Esophagus muscularis mucosa (tissue), 4 donors: ENCODE measurements at places on chromosomes 3 and 15. TPM values are rescaled to one million over a fixed set of nuclear protein-coding genes. Genes with fewer than 3 reads are reported as not detected.

DNA sequence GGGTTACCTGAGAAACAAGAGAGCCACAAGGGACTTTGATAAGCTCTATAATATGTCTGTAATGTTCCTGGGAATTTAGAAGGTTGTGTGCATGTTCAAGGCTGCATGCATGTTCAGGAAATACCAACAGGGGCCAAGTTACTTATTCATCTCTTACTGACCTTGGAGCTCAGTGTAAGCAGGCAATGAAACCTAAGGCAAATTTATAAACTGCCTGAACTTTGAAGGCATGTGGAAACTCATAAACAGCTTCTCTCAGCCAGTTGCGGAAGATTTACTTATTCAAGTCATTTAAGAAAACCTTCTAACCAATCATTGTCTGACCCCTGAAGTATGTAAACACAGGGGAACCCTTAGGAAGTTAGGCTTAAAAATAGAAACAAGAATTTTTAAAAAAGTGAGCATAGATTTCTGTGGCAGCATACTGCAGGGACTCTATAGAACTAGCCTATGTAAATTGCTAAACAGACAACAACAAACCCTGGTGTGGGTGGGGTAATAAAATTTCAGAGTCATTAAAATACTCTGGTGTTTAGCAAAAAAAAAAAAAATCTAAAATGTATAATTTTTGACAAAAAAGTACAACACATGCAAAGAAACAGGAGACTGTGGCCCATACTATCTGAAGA is 57.2 kb downstream of the SLC15A2 start:
- H3K27me3 ChIP-seq: no peaks in the 10 kb centered on the region
- H3K4me3 ChIP-seq: no peak overlapping the region
- no peak overlapping the region for H3K27ac ChIP-seq
- DNase-seq: no peak

Gene CSPG4
- total RNA-seq: 386 TPM

Gene DAZL
- total RNA-seq: not detected

DNA sequence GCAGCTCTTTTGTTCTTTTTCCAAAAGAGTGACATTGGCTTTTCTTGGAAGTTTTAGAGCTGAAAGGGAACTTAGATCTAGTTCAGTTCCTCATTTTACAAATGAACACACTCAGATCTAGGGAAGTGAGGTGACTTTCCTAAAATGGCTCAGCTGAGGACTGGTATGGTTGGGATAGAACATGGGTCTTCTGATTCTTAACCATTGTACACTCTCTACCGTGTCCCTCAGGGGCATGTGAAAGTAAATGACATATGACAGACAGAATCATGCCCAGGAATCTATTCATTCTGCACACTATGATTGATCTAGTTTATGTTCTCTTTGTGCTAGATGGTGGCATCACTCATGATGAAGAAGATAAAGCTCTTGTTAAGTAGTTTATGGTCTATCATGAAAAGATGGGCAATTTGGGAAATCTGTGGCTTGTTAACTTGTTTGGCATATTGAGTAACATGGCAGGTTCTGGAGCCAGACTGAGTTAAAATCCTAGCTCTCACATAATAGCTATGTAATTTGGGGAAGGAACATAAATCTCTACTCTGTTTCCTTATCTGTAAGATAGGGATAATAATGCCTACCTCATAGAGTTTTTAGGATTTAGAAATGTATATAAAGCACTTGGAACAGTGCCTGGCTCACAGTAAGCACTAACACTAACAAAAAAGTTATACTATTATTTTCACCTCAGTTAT is 30.9 kb downstream of the UBE2E1 start:
- H3K27me3 ChIP-seq: no peaks in the 10 kb centered on the region
- no peaks in the 10 kb centered on the region for H3K36me3 ChIP-seq
- no peak overlapping the region for H3K27ac ChIP-seq
- DNase-seq: no peak
- no peak overlapping the region for H3K4me3 ChIP-seq

DNA sequence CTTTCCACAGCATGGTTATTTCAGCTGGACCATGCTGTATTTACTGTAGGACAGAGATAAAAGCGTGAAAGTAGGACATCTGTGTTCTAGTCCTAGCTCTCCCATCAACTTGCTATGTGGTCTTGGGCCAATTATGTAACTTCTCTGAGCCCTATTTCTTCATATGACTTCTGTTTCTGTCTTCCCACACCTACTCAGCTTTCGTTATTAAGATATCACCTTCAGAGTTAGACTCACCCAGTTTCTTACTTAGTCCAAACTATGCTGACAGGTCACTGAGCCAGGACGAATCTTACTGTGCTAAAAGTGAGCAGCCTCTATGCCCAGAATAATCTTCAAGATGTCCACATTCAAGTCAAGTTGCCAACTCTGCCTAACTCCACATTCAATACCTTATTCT is 283.7 kb downstream of the IL5RA start:
- H3K27ac ChIP-seq: no peak overlapping the region
- no peak overlapping the region for H3K4me3 ChIP-seq
- DNase-seq: no peak
- H3K4me1 ChIP-seq: no peaks in the 10 kb centered on the region

DNA sequence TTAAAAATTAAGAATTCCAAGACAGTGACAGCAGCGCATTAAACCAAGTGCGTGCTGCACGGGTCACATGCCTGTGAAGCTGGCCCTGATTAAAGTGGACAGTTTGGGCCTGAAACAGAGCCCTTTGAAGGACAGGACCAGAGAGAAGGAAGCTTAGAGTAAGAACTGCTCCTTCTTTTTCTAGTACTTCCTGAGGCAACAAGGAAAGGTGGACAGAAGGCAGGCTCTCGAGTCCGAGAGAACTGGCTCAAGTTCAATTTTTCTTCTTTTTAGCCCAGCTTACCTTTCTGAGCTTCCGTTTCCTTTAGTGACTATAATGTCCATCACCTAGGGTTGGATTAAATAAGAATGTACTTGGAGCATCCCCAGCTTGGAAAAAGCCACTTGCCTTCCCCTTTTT is 26.9 kb downstream of the ANP32A start:
- H3K4me3 ChIP-seq: no peak overlapping the region
- H3K36me3 ChIP-seq: no peaks in the 10 kb centered on the region
- peaks cover 99% of the 10 kb centered on the region for H3K4me1 ChIP-seq
- H3K27ac ChIP-seq: no peak overlapping the region
- no peak for DNase-seq
- no peaks in the 10 kb centered on the region for H3K27me3 ChIP-seq

DNA sequence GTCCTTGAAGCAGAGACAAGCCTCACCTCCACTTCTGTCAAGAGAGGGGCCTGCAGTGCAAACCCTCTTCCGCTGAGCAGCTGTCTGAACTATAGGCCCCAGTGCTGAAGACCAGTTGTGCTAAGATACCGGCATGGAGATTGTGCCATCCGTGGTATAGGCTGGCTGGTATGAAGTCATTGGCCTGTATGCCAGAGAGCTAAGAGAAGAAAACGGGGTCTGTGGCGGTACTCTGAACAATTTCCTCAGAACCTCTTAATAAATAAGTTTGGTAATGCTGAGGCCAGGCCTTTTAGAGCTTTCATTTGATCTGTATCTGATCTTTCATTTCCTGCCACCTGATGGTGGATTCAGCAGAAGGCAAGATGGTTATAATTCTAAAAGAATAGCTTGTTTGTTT is 123.0 kb downstream of the LRIG1 start:
- no peak overlapping the region for H3K27ac ChIP-seq
- no peak overlapping the region for H3K4me3 ChIP-seq
- H3K4me1 ChIP-seq: peaks cover 19% of the 10 kb centered on the region
- peaks cover 64% of the 10 kb centered on the region for H3K36me3 ChIP-seq

Gene CLASP2
- 38.4 TPM for total RNA-seq

Gene TMEM108
- total RNA-seq: 12.1 TPM

DNA sequence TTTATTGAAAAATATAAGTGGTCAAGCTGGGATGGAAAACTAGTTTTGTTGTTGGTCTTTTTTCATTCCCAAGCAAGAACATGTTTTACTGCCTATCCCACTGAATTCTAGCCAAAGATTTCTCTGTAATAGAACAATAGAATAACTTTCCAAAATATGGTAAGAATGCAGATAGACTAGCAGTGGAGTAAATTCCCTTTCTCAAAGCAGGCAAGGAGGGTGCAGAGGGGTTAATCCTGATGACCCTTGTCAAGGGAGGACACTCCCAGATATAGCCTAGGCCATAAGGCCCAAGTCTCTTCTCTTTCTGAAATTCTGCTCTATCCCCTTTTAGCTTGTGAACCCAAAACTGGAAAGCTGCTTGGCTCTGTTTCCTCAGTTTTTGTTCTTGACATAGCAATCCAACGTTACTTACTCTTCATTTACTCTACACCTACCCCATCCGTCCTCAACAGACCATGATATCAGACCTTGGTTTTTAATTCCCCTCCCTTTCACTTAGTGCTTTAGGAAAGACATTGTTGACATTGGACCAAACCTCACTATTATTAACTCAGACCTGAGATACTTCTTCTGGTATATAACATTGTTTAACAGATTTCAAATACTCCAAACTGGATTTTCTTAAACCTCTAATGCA is 453.6 kb upstream of the THBS1 start:
- H3K4me3 ChIP-seq: no peak overlapping the region
- no peak for DNase-seq

DNA sequence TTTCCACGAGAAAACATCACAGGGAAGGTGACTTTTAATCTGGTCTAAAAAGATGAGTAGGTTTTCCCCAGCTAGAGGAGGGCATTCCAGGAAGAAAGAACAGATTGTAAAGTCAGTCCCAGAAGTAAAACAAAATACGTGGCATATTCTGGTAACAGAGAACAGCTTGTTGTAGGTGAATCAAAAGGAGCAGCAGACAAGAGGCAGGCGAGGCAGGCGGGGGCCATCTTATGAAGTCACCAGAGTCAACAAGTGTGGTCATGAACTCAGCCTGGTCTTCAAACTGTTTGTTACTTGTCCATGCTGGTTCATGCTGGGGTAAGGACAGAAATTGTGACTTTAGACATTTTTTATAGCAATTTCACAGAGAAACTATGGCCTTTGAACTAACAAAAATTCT is 4.0 kb upstream of the POPDC2 start:
- peaks cover 5% of the 10 kb centered on the region for H3K36me3 ChIP-seq
- H3K27me3 ChIP-seq: no peaks in the 10 kb centered on the region
- peaks cover 60% of the 10 kb centered on the region for H3K4me1 ChIP-seq
- no peak overlapping the region for H3K4me3 ChIP-seq
- no peak for DNase-seq

- no peaks in the 10 kb centered on the region for H3K27me3 ChIP-seq
- peaks cover 62% of the 10 kb centered on the region for H3K4me1 ChIP-seq
- H3K36me3 ChIP-seq: peaks cover 4% of the 10 kb centered on the region
- no peak overlapping the region for H3K27ac ChIP-seq
Measured at GRCh38 chr3:72383230-72383629, 465.0 kb downstream of the SHQ1 start.

DNA sequence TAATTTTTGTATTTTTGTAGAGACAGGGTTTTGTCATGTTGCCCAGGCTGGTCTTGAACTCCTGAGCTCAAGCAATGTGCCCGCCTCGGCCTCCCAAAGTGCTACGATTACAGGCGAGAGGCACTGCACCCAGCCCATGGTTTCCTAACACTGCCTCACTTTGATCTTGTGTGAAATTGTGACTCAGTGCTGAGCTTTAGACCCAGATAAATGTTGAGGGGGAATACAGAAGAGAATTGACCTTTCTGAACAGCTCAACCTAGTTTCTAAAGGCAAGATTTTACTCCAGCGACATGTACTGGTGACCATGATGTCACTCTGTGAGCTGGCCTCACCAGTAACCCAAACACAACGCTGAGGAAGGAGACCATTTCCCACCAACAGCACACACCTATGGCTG is 73.5 kb downstream of the ATP1B3 start:
- H3K36me3 ChIP-seq: peaks cover 4% of the 10 kb centered on the region
- H3K27ac ChIP-seq: no peak overlapping the region
- peaks cover 6% of the 10 kb centered on the region for H3K4me1 ChIP-seq
- DNase-seq: no peak

Gene CYP1A2
- not detected for total RNA-seq

DNA sequence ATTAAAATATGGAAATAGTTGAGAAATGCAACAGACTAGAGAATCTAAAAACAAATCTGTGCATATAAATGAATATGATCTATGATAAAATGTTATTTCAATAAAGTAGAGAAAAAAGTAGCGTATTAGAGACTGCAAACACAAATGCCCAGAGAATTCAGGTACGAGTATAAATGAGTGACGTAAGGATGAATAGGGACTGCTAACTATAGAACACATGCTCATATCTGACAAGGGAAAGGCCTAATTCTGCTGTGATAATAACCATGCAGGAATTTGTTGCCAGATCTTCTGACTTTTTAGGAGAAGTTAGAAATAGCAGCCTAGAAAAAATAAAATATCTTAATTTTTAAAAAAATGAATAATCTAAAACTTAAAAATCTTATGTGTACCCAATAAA is 73.1 kb downstream of the ESYT3 start:
- no peak overlapping the region for H3K27ac ChIP-seq
- H3K4me3 ChIP-seq: no peak overlapping the region
- H3K36me3 ChIP-seq: no peaks in the 10 kb centered on the region
- no peaks in the 10 kb centered on the region for H3K4me1 ChIP-seq
- no peaks in the 10 kb centered on the region for H3K27me3 ChIP-seq

GRCh38 chr3:18345015-18345367 is 80.1 kb downstream of the SATB1 start:
- no peaks in the 10 kb centered on the region for H3K27me3 ChIP-seq
- peaks cover 16% of the 10 kb centered on the region for H3K36me3 ChIP-seq
- H3K4me3 ChIP-seq: no peak overlapping the region
- no peak for DNase-seq
- no peaks in the 10 kb centered on the region for H3K4me1 ChIP-seq

Gene GOLGA8G
- total RNA-seq: 0.19 TPM

Gene IL20RB
- total RNA-seq: 1.4 TPM

DNA sequence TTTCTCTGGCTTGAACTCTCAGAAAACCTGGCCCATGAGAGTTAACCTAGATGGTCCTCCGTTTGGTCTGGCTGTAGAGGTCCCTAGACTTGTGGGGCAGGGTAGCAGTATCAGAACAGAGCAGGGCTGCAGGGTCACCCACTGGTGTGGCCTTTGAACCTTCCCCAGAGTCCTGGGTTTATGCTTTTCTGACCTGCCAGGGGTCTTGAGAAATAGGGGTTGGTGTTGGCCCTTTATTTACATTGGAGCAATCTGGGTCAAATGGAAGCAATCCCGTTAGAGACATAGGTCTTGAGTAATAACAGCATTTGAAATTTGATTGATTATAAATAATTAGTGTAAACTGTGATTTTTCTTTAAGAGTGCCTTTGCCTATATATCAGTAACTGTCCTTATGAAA is 23.8 kb downstream of the DLEC1 start:
- H3K36me3 ChIP-seq: no peaks in the 10 kb centered on the region
- no peak for DNase-seq
- no peaks in the 10 kb centered on the region for H3K4me1 ChIP-seq
- no peak overlapping the region for H3K4me3 ChIP-seq
- H3K27ac ChIP-seq: no peak overlapping the region
- no peaks in the 10 kb centered on the region for H3K27me3 ChIP-seq
